Vagina (tissue), 2 donors: ENCODE measurements at places on chromosomes 5 and 9. TPM values are rescaled to one million over a fixed set of nuclear protein-coding genes. Genes with fewer than 3 reads are reported as not detected.

DNA sequence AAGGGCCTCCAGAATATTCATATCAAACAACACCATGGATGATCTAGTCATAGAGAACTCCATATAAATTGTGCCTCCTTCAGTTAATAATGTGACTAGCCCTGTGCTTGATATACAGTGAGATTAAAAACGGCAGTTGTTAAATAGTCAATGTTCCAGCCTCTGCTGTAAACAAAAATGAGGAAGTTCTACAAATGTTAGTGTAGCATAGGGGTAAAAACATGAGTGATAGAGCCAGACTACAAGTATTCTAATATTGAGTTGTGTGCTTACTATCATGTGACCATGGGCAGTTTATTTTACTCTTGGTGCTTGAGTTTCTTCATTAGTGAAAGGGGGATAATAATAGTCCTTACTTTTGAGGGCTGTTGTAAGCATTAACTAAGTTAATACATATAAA is 43.3 kb upstream of the SLCO6A1 start:
- H3K4me3 ChIP-seq: no peak overlapping the region
- H3K27me3 ChIP-seq: no peaks in the 10 kb centered on the region
- no peak for DNase-seq
- no peaks in the 10 kb centered on the region for H3K4me1 ChIP-seq
- H3K36me3 ChIP-seq: no peaks in the 10 kb centered on the region

GRCh38 chr5:167872791-167873190 is 418.7 kb upstream of the WWC1 start:
- H3K4me3 ChIP-seq: no peak overlapping the region
- DNase-seq: no peak
- H3K27me3 ChIP-seq: no peaks in the 10 kb centered on the region
- H3K36me3 ChIP-seq: no peaks in the 10 kb centered on the region
- no peak overlapping the region for H3K27ac ChIP-seq

GRCh38 chr9:125074976-125075375 is 68.4 kb downstream of the SCAI start:
- no peak for DNase-seq
- H3K4me1 ChIP-seq: no peaks in the 10 kb centered on the region
- H3K27ac ChIP-seq: no peak overlapping the region
- H3K4me3 ChIP-seq: no peak overlapping the region
- H3K27me3 ChIP-seq: no peaks in the 10 kb centered on the region

Gene HMMR
- 9.3 TPM for total RNA-seq

DNA sequence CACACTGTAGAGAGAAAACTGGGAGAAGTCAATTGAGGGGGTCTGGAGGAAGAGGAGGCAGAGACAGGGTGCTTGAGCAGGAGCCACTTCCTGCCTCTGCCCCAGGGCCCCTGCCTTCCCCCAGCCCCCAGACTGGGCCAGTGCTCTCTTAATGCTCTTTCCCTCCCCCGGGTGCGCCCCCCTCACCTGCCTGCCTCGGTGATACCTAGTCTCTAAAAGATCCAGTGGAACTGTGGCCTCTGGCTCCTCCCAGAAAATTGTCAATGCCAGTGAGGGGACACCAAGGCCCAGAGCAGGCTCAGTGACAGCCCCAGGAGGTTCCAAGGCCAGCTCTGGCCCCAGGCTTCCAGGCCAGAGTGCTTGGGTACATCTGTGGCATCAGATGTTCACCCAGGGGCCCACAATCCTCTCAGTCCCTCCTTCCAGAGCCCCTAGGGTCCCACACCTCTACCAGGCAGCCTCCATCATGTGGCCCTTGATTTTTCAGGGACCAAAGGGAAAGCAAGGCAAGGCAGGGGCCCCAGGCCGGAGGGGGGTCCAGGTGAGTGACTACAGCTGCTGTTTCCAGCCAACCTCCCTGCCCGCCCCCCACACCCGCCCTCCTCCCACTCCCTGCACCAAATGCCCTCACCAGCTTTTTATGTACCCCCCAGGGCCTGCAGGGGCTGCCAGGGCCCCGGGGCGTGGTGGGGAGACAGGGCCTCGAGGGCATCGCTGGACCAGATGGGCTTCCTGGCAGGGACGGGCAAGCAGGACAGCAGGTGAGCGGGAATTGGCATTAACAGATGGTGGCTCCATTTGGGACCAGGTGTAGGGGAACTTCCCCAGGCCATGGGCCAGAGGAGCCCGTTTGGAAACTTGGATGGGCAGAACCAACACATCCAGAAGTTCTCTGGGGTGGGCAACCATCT is 33.1 kb upstream of the ORM1 start:
- no peaks in the 10 kb centered on the region for H3K36me3 ChIP-seq
- peak; percentile 83 for DNase-seq
- H3K4me3 ChIP-seq: no peak overlapping the region
- H3K4me1 ChIP-seq: peaks cover 13% of the 10 kb centered on the region
- no peak overlapping the region for H3K27ac ChIP-seq

- no peaks in the 10 kb centered on the region for H3K27me3 ChIP-seq
- peak overlapping the region; percentile 54 for H3K27ac ChIP-seq
- H3K4me3 ChIP-seq: no peak overlapping the region
- peaks cover 7% of the 10 kb centered on the region for H3K36me3 ChIP-seq
- H3K4me1 ChIP-seq: peaks cover 6% of the 10 kb centered on the region
These were observed 34.4 kb upstream of the SLC6A3 start for GRCh38 chr5:1479581-1480188.

DNA sequence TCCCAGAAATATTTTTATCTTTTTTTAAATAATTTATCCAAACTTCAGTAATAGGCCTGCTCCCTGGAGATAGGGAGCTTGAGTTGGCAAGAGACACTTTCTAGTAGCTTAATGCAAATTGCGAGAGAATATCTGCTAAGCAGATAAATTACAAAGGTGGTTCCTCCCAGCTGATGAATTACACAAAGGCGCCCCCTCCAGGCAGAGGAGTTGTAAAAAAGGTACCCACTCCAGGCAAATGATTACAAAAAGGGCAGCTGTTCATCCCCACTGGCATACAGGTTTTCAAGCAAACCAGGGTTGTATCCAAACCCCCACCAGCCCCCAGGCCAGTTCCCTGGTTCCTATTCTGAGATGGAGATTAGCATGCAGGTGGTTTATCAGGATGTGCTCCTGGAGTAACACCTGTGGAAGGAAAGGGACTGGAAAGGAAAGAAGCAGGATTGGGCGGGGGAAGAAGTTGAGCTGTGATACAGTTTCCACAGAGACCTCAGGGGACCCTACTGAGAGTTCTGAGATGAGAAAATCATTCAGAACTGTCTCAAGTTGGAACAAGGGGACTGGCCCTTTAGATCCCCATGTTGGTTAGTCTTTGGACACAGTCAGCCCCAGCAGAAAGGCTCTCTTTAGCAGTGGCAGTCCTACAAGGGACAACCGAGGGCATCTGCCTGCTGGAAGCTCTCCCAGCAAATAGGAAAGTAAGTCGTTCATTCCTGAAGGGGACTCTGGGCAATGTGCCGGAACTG is 25.5 kb downstream of the ESM1 start:
- no peaks in the 10 kb centered on the region for H3K36me3 ChIP-seq
- no peaks in the 10 kb centered on the region for H3K4me1 ChIP-seq
- H3K4me3 ChIP-seq: no peak overlapping the region
- no peak for DNase-seq
- H3K27ac ChIP-seq: no peak overlapping the region

DNA sequence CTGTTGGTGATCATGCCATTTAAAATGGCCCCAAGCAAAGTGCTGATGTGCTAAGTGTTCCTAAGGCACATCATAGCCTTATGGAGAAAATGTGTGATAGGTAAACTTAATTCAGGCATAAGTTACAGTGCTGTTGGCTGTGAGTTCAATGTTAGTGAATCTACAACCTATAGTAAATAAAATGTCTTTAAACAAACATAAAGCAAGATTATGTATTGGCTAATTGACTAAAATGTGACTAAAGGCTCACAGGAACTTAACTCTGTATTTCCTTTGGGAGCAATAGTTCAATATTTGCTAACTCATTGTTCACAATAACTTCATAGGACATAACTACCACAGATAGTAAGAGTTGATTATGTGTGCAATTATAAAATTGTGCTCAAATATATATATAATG is 49.4 kb upstream of the LRRC19 start:
- H3K27ac ChIP-seq: no peak overlapping the region
- no peak for DNase-seq
- H3K4me3 ChIP-seq: no peak overlapping the region
- peaks cover 5% of the 10 kb centered on the region for H3K4me1 ChIP-seq

GRCh38 chr5:178462816-178463215 is 127.4 kb downstream of the COL23A1 start:
- DNase-seq: peak; percentile 32
- no peaks in the 10 kb centered on the region for H3K36me3 ChIP-seq
- H3K4me3 ChIP-seq: no peak overlapping the region
- H3K27ac ChIP-seq: no peak overlapping the region
- peaks cover 7% of the 10 kb centered on the region for H3K4me1 ChIP-seq
- H3K27me3 ChIP-seq: no peaks in the 10 kb centered on the region

DNA sequence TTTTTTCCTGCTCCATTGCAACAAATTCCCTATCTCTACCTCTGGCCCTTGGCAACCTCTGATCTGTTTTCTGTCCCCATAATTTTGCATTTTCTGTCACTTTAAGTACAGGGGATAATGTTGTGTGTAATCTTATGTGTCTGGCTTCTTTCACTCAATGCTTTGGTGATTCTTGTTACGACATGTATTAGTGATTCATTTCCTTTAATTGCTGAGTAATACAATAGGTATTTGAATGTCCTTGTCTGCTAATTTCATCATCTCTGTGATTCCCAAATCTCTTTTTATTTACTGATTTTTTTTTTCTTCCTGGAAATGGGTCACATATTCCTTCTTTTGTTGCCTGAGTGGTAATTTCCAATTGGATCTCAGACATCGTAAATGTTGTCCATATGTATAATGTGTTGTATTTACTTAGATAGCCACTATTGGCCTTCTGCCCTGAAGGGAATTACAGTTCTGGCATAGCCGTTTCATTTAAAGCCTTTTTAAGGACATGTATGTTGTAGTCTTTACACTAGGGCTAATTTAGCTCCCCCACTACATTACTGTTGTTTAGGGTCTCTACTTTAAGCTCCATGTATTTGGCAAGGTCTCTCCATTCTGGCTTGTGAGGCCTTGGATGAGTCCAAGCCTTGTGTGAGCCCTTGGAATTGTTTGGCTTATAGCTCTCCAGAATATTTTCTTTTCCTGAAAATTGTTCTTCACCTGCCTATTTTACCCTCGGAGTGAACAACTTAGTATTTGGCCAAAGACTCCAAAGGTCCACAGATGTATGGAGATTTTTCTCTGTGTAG is 683.8 kb downstream of the LRRC70 start:
- no peaks in the 10 kb centered on the region for H3K36me3 ChIP-seq
- H3K4me3 ChIP-seq: no peak overlapping the region
- H3K27me3 ChIP-seq: no peaks in the 10 kb centered on the region
- H3K27ac ChIP-seq: no peak overlapping the region
- no peaks in the 10 kb centered on the region for H3K4me1 ChIP-seq

- H3K27ac ChIP-seq: no peak overlapping the region
- H3K27me3 ChIP-seq: no peaks in the 10 kb centered on the region
These were observed 452.0 kb downstream of the ENC1 start for GRCh38 chr5:74188351-74189105.

- H3K36me3 ChIP-seq: no peaks in the 10 kb centered on the region
- no peaks in the 10 kb centered on the region for H3K4me1 ChIP-seq
- no peaks in the 10 kb centered on the region for H3K27me3 ChIP-seq
- H3K27ac ChIP-seq: no peak overlapping the region
- no peak overlapping the region for H3K4me3 ChIP-seq
These were observed 116.7 kb downstream of the OLFM1 start for GRCh38 chr9:135204177-135204576.

Gene MCC
- total RNA-seq: 47.9 TPM

DNA sequence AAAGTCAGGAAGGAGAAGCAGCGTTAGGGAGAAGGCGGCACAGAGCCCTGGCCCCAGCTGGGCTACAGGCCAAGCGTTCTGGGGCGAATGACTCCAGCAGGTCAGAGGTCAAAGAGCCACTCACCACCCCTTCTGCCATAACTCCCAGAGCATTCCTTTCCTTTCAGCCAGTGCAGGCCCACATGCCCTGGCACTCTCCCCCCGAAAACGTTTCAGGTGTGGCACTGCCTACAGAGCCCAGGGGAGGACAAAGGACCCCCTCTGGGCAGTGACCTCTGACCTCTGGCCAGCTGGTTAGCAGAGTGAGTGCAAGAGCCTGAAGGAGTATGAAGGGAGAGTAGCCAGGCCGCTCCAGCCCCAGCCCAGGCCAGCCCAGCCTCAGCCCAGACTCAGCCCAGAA is 4.9 kb downstream of the ABCA2 start:
- no peak for DNase-seq
- no peak overlapping the region for H3K27ac ChIP-seq
- no peak overlapping the region for H3K4me3 ChIP-seq
- no peaks in the 10 kb centered on the region for H3K36me3 ChIP-seq

DNA sequence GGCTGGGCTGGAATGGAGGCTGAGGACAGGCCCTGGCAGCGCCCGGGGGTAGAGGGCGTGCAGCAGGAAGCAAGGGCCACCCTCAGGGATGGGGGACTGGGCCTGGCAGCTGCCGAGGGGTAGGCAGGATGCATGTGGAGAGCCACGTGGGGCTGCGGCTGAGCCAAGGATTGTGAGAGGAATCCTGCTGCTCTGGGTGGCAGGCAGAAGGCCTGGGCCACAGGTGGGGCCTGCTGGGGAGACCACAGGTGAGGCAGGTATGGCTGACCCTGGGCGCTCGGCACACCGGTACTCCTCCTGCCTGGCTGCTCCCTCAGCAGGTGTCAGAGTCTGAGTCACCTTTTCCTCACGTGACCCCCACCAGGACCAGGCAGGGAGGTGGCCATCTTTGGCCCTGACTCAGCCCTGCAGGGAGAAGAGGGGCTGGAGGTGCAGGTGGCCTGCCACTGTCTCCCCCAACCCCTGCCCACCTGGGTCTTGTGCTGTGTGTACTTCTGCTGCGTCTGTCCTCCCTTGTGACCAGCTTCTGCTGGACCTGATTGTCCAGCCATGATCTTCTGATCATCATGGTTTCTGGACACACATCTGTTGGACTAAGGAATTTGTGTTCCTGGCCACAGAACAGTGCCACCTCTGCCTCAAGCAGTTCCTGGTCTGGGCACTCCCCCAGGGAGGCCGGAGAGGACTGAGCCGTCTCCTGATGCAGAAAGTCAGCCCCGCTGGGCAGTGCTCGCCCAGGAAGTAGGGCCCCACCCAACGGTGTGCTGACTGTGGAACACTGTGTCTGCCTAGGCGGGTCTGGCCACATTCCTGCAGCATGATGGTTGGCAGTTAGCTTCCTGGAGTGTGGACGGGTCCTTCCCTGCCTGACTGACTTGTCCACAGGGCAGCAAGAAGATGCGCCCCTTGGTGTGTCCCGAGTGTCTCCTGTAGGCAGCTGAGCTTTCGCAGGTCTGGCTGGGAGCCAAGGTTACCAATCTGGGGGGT is 6.4 kb downstream of the ARRDC1 start:
- H3K4me1 ChIP-seq: peaks cover 59% of the 10 kb centered on the region
- H3K4me3 ChIP-seq: no peak overlapping the region
- H3K27me3 ChIP-seq: no peaks in the 10 kb centered on the region
